Kidney epithelial cell (primary cell): ENCODE measurements at places on chromosomes 5 and 9.

GRCh38 chr9:125544988-125545651 lies 161.9 kb downstream of the MAPKAP1 start:
- no peak for DNase-seq

- no peak for DNase-seq
Observed at GRCh38 chr9:13369431-13369830, 89.9 kb upstream of the MPDZ start.

- no peak for DNase-seq
Observed at GRCh38 chr5:112125903-112126302, 293.2 kb downstream of the EPB41L4A start.

- no peak for DNase-seq
Observed at GRCh38 chr9:122075135-122076030, 17.7 kb downstream of the TTLL11 start.

GRCh38 chr5:55989860-55990259 lies 4.9 kb downstream of the IL6ST start:
- no peak for DNase-seq

- no peak for DNase-seq
Observed at GRCh38 chr9:93587651-93588347, 11.4 kb downstream of the PHF2 start.

- no peak for DNase-seq
Observed at GRCh38 chr5:129148-129547, 37.2 kb downstream of the PLEKHG4B start.

GRCh38 chr5:179319123-179319522 lies 26.1 kb downstream of the ADAMTS2 start:
- no peak for DNase-seq

DNA sequence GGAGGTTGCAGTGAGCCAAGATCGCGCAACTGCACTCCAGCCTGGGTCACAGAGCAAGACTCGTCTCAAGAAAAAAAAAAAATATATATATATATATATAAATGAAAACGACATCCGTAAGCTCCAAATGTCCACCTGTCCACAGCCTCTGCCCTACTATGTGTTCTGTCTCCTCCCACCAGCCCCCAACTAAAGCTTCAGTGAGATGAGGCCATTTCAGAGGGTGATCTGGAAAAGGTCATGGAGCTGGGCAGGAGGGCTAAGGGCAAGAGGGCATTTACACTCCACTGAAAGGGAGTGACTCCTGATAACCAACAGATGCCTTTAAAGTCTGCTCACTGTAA lies 2.4 kb downstream of the SPRY4 start:
- no peak for DNase-seq

DNA sequence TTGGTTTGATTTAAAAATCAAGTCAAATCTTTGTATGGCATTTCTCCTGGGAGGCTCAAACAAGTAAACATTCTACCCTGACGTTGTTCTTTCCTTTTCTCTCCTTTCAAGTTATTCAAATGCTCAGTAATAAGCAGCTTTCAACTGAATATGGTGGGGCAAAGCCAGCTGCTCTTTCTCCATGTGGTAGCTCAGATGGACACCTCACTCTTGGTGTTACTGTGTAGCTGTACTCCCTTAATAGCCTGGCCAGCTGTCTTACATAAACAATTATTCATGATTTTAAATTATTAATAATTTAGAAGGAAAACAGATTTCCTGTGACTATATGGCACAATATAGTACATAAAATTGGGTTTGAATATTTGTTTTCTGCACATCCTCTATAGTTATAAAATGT lies 165.2 kb downstream of the PDE4D start:
- DNase-seq, result no peak

- no peak for DNase-seq
Observed at GRCh38 chr9:85431339-85432102, 310.2 kb downstream of the AGTPBP1 start.

DNA sequence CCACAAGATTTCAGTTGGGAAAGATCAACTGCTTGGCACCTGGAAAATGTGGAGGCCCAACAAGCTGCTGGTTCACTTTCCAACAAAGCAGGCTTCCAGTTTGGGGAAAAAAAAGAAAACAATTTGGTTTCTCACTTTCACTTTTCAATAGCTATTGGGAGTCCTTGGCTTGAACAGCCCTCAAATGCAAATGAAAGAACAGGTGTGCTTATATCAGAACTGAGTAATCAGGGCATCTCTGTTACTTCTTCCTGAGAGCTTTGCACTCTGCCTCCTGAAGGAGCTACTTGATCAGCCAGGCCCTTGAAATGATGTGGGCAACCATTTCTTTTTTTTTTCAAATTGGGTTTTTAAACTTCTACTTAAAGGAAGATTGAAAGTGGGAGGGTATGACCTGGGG lies 73.5 kb downstream of the MFAP3 start:
- no peak for DNase-seq

DNA sequence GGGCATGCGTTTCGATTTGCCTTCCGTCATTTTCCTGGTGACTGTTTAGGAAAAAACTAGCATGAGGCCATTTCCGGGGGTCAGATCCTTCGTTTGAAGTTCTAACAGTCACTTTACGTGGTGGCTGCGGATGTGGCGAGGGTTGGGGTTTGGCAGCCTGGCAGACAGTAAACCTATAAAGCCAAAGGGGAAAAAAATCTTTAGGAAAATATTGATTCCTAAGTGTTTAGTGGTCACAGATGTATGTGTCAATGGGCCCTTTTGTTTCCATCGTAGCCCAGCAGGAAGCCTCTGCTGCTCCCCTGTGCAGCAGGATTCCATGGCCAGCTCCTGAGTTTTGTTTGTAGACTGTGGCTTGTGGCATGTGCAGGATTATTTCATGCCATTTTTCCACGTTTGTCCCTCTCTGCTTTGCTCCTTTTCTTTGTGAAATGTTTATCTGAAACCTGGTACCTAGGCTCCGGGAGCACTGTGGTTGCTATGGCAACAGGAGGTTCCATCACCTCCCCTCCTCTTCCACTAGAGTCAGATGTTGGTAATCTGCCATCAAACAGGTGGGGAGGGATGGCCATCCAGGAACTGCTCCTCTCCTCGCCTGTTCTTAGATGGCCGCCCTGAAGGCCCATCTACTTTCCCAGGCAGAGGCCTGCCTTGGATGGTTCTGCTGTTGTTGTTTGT lies 202.3 kb downstream of the AOPEP start:
- no peak for DNase-seq

- DNase-seq, result no peak
Observed at GRCh38 chr9:110897943-110898342, 140.3 kb downstream of the LPAR1 start.

- no peak for DNase-seq
Observed at GRCh38 chr9:3521966-3522365, 3.8 kb downstream of the RFX3 start.

DNA sequence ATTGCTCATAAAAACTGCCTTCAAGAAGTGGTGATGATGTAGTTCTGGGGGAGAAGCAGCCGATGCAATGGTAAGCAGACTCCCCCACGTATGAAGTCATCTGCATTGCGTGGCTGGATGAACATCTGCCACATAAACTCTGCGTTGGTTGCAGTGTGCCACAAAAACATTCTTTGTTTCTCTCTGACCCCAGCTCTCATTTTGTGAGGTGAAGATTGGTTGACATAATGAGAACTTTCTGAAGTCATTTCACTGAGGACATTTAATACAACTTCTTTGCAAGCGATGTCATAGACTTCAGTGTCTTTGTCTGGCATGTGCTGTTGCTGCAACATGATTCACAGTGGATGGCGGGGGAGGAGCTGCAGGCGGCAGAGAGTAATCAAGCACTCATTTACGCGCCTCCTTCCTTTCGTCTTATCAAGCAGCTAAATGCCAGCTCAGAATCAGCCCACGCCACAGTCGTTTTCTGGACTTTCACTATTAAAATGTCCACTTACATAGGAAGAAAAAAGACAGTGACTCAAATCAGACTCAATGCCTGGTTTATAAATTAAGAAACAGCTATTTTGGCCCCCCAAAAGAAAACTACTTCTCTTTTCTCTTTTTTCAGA lies 91.5 kb upstream of the NFIL3 start:
- peak; percentile 81 for DNase-seq

GRCh38 chr5:7087719-7088297 lies 308.1 kb upstream of the ADCY2 start:
- DNase-seq, result no peak

- DNase-seq, result no peak
Observed at GRCh38 chr9:120899490-120900068, 22.6 kb upstream of the PHF19 start.

DNA sequence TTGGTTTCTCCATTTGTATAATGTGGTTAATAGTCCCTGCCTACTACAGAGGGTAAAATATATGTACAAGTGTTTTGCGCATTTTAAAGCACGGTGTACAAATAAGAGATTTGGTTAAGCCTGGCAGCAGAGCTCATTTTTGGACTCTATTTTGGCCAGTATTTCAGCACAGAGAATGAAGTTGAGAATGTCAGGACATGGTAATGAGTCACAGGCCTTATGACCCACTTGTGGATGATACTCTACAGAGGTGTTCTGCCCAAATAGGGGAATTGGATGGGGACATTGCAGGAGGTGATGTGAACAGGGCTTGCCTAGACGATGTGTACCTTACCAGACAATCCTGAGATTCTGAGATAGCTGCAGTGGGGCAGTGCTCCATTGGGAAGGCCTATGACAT lies 50.6 kb downstream of the MELK start:
- no peak for DNase-seq

- DNase-seq, result no peak
Observed at GRCh38 chr5:82754759-82755158, 322.4 kb downstream of the TMEM167A start.

GRCh38 chr9:15277400-15278090 lies 29.5 kb downstream of the TTC39B start:
- DNase-seq, result no peak

GRCh38 chr5:97906135-97906534 lies 723.1 kb upstream of the RIOK2 start:
- DNase-seq, result no peak

GRCh38 chr5:79837761-79838551 lies 148.3 kb downstream of the CMYA5 start:
- DNase-seq, result no peak

DNA sequence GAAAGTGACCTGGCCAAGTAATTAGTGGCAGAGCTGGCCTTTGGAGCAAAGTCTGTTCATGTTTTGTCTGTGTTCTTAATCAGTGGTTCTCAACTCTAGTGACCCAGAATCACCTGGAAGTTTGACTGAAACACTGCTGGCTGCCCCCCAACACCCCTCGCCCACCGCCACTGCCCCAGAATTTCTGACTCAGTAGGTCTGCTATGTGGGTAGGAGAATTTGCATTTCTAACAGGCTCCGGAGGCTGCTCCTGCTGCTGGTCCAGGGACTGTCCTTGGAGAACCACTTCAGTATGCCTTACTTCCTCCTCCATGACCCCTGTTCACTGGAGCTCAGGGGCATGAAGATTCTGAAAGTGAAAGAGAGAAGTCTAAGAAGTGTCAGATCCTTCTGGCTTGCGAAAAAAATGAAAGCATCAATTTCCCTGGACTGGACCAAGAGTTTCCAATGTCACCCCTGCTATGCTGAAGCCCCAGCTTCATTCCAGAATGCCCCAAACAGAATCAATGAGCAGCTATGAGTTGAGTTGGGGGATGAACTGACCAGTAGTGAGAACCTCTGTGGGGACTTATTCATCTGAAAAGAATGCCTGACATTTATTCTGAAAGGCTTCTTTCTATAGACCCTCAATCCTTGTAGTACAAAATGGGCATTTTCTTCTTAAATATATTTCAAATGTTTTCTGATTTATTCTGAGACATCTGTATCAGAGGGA lies 20.8 kb upstream of the COL15A1 start:
- no peak for DNase-seq

- DNase-seq, result no peak
Observed at GRCh38 chr5:147576646-147577535, 67.0 kb upstream of the DPYSL3 start.

DNA sequence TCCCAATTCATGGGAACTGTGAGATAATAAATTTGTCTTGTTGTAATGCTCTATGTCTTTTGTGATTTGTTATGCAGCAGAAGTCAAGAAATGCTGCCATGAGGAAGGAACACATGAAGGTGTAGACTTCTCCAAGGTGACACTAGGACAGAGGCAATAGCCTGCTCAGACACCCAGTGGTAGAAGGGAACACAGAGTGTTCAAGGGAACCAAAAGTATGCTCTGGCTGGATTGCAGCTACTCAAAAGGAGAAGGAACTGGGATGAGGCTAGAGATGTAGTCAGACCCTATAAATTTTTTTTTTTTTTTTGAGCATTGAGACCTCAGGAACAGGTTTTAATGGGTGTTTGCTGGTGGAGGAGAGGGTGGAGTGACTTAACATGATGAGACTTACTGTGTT lies 232.5 kb downstream of the PARP8 start:
- DNase-seq, result no peak

DNA sequence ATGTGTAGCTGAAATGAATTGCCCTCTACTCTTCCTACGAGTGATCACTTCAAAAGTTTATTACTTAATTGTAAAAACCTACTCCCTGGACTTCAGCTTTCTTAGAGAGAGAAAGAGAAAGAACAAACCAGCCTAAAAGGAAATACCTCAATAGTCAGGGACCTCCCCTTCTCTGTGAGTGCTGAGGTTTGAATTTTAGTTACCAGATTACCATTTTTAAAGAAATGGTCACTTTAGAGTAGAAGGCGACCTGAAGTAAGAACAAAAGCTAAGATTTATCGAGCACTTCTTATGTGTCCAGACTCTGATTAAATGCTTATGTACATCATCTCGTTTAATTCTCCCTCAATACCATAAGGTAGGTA lies 11.3 kb downstream of the RAPGEF1 start:
- no peak for DNase-seq

DNA sequence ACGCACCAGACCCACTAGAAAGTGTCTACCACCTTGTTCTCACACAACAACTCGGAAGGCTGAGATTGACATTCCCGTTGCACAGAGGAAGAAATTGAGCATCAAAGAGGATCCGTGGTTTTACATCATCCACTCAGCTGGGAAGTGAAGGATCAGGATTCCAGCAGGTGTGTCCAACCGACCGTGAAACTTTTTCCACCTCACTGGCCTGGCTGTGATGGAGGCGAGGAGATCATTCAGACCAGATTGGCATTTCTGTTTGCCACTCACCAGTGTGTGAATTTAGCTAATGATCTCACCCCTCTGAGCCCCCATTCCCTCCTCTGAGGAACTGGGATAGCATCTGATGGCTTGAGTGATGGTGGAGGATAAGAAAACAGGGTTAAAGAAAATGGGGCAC lies 46.7 kb upstream of the CPLX2 start:
- no peak for DNase-seq

- DNase-seq, result peak; percentile 31
Observed at GRCh38 chr5:128579093-128579492, 41.0 kb upstream of the FBN2 start.

DNA sequence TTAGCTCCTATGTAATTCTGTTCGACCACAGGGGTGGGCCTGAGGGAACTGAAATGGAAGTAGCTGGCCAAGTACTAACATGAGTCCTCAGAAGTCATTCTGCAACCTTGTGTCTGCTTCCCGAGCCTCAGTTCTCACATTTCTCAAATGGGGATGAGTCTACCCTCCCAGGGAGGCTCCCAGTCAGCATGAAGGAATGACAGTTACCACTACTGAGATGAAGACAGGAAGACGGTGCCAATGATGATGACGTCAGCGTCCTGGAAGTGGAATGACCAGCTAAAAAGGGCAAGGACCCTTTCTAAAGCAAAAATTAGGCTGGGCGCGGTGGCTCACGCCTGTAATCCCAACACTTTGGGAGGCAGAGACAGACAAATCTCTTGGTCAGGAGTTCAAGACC lies 6.8 kb downstream of the PIP5KL1 start:
- DNase-seq, result no peak
